ENCODE measurements at places on chromosomes 4 and X.

DNA sequence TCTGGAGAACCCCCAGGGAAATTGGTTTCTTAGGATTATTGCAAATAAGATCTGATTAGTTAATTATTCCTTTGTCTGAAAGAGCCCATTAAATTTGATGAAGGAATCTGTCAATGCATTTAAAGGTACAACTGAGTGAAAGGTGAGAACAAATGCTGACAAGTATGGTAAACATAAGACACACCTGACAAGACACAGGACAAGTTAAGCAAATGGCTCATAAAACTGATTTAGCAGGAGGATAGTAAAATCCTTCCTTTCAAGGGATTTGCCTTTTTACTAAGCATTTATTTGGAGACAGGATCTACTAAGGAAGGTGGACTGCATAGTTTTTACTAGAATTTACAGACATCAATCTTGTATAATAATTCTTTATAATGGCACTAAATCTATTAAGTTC lies 553.9 kb downstream of the SPRY1 start:
- DNase-seq = no peak

DNA sequence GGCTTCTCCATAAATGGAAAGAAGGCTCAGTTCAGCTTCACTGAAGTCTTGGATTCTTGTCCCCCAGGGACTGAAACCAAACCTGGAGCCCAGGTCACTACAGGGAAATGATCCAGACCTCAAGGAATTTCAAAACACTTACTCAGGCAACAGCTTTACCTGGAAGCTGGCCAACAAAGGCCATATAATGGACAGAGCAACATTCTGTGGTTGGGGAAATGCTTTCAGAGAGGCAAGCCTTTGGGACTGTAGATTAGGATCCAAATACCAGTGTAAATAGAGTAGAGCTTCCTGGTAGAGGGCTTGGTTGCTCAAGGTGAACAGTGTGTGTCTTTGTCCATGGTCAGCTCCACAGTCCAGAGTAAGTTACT lies 57.0 kb upstream of the PROM1 start:
- DNase-seq = no peak

DNA sequence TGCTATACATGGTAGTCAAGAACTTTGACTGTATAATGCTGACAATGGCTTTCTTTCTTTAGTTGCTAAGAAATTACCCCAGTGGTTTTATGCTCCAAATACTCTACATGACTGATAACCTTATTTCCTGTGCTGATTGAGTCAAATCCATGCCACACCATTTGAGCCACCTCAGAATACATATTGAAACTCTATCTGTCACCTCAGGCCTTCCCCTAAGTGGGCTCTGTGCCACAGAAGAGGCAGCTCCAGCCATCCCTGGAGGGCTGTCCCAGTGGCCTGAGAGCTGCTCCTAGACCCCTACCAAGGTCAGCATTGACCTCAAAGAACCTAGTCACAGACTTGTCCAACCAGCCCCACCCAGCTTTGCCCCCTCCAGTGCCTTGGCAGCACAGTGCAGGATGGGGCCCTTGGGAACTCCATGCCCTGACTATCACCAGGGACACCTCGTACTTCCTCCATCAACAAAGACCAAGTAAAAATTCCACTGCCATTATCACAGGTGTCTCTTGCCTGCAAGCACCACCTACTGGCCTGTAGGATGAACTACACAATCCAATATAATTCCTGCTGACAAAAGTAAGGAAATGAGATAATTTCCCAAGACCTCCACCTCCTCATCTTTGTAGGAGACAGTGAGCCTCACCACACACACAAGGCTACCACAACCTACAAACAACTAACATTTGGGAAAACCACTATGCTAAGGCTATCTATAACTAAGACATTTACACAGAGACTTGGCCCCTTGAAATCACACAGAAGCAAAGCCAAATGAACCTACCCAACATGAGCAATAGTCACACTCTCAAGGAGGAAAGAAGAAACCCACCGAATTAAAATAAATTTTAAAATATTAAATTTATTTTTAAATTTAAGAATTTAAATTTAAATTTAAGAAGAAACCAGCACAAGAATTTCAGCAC lies 239.9 kb downstream of the NKX6-1 start:
- no peak for DNase-seq

- DNase-seq = no peak
These were observed 123.8 kb downstream of the RPS6KA6 start for GRCh38 chrX:84064164-84064563.

- no peak for DNase-seq
These were observed 181.1 kb downstream of the LARP7 start for GRCh38 chr4:112817933-112818593.

DNA sequence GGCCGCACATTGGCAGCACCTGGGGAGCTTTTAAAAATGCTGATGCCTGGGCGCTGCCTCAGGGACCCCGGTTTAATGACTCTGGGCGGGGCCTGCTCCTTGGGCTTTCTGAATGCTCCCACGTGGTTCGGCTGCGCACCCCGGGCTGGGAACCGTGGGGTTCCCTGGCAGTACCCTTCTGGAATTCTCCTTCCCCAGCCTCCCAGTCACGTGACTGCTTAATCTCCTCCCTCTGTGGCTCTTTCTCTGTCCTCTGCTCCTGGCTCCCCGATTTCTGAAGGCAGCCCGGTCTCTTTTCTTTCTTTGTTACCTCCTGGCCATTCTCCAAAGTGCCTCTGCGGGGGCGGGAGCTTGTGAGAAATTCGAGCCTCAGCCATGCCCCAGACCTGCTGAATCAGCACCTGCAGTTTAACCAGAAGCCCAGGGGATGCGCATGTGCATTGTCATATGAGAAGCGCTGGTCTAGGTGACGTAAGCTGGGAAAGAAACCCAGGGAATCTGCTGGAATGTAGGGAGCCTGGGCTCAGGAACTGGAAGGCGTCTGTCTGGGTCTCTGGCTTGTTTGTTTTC lies 16.6 kb downstream of the CLCN4 start:
- no peak for DNase-seq

DNA sequence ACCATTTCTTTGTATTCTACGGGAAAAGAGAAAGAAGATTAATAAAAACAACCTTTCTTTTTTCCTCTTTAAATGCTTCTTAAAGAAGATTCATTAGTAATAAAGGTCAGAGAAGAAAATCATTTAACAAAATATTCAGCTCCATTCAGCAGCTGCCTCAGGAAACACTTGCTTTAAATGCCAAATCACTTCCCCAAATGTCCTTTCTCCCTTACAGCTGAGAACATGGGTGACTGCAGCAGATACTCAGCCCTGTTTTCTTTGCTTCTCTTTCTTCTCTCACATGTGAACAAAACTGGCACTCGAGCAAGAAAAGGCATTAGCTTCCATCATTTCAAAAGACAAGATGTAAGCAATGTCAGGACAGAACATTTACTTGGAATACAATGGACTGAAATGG lies 120.2 kb downstream of the INPP4B start:
- DNase-seq = no peak

DNA sequence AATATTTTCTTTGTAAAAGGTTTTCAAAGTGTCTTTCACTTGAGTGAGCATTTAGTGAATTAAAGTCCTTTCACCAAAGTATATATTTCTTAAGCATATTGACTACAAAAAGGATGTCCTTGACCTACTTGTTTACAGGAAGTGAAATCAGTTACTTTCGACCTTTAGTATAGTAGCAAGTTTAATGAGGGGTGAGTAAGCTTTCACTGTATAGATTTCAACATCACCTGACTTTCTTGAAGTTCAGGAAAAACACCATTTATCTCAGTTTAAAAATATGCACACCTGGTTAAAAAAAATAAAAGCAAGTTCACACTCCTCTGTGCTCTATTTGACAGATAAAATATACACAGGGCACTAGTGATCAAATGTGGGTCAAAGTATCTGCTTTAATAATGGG lies 88.1 kb downstream of the CCSER1 start:
- DNase-seq = no peak

GRCh38 chrX:95058815-95059214 lies 1384.8 kb downstream of the FAM133A start:
- DNase-seq = no peak

DNA sequence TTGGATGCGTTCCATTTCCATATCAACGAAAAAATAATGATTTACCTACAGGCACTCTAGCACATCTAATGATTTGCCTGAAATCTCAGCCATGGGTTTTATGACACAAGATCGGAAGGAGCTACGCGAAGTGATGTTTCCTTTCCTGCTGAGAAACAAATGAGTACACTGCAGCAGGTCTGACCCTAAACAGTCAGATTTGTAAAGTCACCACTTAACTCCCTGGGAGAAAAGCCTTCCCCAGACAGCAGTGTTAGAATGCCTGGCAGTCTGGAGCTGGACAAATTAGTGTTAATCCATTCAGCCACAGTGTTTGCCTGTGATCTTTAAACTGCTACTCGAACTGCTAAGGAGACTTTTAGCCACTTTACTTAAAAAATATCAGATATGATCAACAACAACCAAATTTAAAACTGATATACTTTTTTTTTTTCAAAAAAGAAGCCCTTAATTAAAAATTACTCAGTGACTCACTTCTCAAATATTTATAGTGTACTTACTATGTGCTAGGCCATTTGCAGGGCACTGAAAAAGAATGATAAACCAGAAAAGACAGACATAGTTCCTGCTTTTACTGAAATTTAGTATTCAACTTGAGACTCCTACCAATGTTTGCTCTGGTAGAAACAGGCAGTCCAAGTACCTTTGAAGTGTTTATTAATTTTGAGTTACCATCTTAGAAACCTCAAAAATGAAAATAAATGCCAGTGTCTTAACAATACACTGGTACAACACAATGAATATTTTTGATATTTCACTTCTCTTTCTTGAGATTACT lies 104.5 kb downstream of the SHISA3 start:
- DNase-seq = no peak
